ENCODE measurements at places on chromosomes 7 and 10. TPM values are rescaled to one million over a fixed set of nuclear protein-coding genes. Genes with fewer than 3 reads are reported as not detected.

The NXPH1 gene
- total RNA-seq = not detected

The TFR2 gene
- under 0.01 TPM for total RNA-seq

The VWDE gene
- 0.18 TPM for total RNA-seq

The TMEM270 gene
- not detected for total RNA-seq

The TRIP6 gene
- total RNA-seq = 39.2 TPM

The CYP3A5 gene
- not detected for total RNA-seq

The SLC35G1 gene
- total RNA-seq = 3.9 TPM

The SEPTIN7 gene
- 239 TPM for total RNA-seq

The HOXA10 gene
- 0.28 TPM for total RNA-seq

The PLAC9 gene
- 1.6 TPM for total RNA-seq

The CALHM3 gene
- total RNA-seq = not detected

The ASZ1 gene
- not detected for total RNA-seq

The SMURF1 gene
- 21.7 TPM for total RNA-seq

The DDC gene
- not detected for total RNA-seq

DNA sequence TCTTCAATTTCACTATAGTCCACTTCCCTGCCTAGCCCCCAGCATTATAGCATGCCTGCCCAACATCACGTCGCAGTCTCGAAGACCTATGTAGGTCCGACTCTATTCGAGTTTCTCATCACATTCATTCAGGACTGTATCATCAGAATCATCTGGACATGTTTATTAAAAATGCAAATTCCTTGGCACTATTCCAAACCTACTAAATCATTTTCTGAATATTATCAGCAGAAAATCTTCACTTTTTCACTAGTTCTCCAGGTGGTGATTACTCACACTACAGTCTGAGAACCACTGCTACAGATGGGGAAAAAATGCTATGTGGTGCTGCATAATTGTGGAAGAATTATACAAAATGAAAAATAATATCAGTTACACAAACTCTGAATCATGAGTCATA is 29.3 kb upstream of the ETV1 start:
- peak; percentile 26 for DNase-seq

DNA sequence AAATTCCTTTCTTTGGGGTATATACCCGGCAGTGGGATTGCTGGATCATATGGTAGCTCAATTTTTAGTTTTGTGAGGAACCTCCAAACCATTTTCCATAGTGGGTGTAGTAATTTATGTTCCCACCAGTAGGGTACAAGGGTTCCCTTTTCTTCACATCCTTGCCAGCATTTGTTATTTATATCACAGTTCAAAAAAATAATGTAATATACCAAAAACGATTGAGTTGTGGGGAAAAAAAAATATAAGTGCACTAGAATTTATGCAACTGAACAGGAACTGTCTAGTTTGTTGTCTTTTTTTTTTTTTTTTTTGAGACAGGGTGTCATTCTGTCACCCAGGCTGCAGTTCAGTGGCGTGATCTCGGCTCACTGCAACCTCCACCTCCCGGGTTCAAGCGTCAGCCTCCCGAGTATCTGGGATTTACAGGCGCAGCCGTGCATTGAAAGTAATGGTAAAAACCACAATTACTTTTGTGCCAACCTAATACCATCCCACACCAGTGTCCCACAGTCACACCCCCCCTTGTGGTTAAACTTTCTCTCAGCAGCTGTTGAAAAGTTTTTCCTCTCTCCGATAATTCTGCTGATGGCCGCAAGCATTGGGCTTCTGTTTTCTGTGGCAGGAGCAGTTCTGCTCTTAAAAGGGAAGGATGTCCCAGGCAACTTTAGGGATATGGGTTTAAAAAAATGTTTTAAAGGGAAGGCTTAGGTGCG is 6.8 kb upstream of the LAT2 start:
- peak; percentile 57 for DNase-seq

GRCh38 chr7:100563809-100564400 is 9.8 kb downstream of the SAP25 start:
- peak; percentile 63 for DNase-seq

DNA sequence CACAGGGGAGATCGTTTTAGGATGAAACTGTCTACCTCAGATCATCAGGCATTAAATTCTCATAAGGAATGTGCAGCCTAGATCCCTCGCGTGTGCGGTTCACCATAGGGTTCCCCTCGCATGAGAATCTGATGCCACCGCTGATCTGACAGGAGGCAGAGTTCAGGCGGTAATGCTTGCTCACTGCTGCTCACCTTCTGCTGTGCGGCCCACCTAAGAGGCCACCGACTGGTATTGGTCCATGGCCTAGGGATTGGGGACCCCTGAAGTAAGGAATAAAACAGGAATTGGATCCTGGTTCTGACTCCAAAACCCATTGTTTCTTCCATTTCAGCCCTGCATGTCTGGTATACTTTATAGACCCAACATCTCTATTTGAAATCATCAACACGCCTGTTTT is 4.1 kb downstream of the NOD1 start:
- no peak for DNase-seq

- DNase-seq = no peak
These were observed 2.0 kb upstream of the KMT2E start for GRCh38 chr7:105011831-105012502.

- no peak for DNase-seq
These were observed 51.7 kb downstream of the SYPL1 start for GRCh38 chr7:106060394-106060920.

- peak; percentile 99 for DNase-seq
These were observed 9.3 kb upstream of the SPOCK2 start for GRCh38 chr10:72097448-72098300.

DNA sequence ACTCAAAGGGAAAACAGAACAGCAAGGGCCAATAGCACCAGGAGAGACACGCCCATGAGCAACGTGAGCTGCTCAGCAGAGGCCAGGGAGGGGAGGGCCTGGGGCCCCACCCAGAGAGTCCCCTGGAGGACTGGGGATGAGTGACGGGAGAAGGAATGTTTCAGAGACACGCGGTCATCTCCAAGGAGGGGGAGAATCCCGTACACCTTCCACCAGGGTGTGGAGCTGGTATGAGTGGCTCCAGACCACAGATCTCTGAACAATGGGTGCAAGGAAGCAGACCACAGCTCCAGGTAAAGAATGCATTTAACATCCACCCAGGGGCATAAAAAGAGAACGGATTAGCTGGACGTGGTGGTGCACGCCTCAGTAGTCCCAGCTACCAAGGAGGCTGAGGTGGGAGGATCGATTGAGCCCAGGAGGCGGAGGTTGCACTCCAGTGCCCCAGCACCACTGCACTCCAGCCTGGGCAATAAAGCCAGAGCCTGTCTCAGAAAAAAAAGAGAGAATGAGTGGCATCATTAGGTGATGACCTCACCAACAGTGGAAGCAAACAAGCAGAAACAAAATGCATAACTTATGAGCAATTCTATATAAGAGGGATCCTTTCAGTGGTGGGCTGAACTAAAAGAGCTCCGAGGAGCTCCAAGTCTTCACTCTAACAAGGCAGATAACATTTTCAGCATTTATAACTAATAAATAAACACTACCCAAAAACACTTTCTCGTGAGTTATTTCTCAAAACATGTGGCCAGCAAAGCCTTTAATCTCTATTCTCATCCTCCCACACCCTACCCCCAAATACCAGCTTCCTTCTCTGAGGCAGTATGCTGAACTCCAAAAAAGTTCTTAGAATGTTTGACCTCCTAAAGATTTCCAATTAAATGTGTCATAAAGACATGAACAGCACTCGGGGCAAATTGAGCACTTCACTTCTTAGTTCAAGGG is 12.5 kb downstream of the PSAP start:
- DNase-seq = peak; percentile 50

- DNase-seq = no peak
These were observed 505.6 kb upstream of the MKI67 start for GRCh38 chr10:128631801-128632241.

DNA sequence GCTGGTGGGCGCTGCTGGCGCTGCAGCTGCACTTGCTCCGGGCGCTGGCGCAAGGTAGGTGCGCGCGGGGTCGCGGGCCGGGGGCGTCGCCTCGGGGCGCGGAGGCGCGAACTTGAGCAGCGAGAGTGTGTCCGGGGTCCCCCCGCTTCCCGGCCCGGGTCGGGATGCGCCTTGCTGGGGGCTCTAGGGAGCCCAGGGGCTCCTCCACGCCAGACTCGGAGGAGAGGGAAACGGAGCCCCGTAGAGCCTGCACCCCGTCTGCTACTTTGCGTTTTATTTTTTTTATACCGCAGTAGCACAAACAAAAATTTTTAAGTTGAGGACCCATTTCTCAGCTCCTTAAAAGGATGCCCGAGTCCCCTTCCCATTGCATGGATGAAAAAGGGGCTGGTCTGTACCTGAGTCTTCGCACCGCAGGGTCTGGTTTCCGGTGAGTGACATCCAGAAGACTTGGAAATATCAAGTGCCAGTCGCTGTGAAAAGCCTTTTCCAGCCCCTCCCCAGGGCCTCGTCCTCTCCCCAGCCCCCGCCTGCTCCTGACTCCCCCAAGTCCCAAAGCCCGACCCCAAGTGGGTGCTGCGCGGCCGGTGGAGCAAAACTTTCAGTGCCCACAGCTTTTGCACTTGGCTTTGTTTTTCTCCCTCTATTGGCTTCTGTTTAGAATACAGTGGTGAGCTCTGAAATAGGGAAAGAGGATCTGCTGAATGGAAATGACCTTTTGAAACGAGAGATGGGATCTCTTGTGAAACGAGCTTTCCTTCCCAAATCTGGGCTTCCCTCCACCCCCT is 973 bp downstream of the SDK1 start:
- DNase-seq = peak; percentile 29

- DNase-seq = no peak
These were observed 666.0 kb downstream of the SUGCT start for GRCh38 chr7:40800771-40801170.

- no peak for DNase-seq
These were observed 643 bp downstream of the KAT6B start for GRCh38 chr10:74827045-74827441.

GRCh38 chr7:51135576-51135975 is 181.0 kb downstream of the COBL start:
- DNase-seq = no peak

DNA sequence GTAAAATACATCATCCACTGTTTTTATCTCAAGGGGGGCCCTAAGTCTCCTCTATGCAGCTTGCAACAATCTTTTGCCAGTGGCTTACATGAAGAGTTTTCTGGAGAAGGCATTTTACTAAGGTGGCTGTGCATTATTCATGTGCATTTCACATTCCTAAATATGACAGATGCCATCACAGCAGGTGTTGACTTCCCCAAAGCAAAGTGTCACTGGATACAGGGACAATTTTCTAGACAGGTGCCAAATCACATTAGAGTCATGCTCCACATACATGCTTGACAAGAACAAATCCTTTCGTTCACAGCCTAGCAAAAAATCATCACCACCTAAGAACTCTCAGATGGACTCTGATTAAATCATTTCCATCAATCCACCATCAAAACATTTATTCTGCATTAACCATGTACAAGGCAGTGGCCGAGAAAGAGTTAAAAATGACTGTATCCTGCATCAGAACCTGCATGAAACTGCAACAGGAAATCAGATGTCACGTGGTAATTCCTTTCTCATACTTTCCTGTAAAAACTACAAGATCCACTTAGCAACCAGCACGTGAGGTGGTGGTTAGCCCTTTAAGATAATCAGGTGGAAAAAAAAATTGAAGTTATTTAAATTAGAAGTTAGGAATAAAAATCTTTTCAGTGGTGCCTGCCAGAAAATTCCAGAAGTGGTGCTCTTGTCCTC is 88.2 kb upstream of the AFAP1L2 start:
- DNase-seq = peak; percentile 34

DNA sequence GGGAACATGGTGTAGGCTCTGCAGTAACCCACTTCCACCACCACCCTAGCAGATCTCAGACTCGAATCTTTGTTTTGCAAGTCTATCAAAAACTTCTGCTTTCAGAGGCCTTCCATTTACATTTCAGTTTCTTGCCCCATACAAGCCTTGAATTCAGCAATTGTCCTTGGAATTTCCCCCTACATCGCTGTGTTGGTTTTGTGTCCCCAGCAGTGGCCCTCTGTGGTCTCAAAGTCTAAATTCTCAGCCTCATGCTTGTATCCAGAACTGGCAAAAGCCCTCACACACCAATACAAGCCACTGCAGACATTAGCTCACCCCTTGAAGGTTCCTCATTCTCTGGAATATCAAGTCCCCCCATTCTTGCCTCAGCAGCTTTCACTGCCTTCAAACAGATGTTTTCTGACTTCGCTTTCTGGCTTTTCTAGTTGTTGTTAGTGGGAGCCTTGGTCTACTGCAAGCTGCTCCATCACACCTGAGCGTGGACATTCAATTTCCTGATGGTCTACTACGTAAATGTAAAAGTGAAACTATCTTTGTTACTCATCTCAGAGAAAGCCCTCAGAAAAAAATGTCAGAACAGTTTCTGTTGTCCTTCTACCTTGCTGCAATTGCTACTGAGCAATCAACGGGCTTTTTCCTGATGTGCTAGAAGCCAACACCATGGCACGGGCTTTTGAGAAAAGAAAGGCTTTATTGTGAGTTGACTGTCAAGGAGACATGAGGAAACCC is 1.8 kb upstream of the NUB1 start:
- no peak for DNase-seq

- no peak for DNase-seq
These were observed 7.8 kb upstream of the LFNG start for GRCh38 chr7:2511769-2512168.

Measured in IMR-90 (cell line).